ENCODE measurements at places on chromosomes 2 and 18.

GRCh38 chr2:8276026-8276425 is 405.8 kb upstream of the ID2 start:
- no peak for DNase-seq

- DNase-seq = no peak
These were observed 4.7 kb upstream of the CFAP65 start for GRCh38 chr2:219045937-219046550.

- DNase-seq = no peak
These were observed 4.1 kb downstream of the MTCL1 start for GRCh38 chr18:8709248-8710059.

- DNase-seq = no peak
These were observed 2.2 kb downstream of the EPHA4 start for GRCh38 chr2:221569871-221570270.

- DNase-seq = no peak
These were observed 488.1 kb upstream of the RAB12 start for GRCh38 chr18:8121101-8121500.

- no peak for DNase-seq
These were observed 112.8 kb downstream of the SPTBN1 start for GRCh38 chr2:54568876-54569321.

- no peak for DNase-seq
These were observed 61.9 kb upstream of the ALPP start for GRCh38 chr2:232316461-232317330.

GRCh38 chr2:70496819-70497218 is 56.8 kb downstream of the TGFA start:
- DNase-seq = no peak

DNA sequence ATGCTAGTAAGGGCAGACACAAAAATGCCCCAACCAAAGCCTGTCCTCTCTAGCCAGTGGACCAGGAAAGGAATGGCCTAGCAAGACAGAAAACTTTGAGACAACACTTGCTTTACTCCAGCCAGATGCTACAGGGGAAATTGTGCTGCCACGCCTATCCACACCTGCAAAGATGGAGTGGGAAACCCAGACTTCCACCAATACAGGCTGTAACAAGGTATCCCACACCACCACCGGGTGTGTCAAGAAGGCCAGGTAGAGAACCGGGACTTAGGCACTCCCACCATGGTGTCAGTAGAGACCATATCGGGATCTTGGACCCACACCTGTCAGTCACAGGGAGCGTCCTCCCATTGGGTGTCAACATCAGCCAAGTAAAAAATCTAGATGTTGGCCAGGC is 16.2 kb upstream of the ESPNL start:
- no peak for DNase-seq
